ENCODE measurements at places on chromosomes 13 and 19. TPM values are rescaled to one million over a fixed set of nuclear protein-coding genes. Genes with fewer than 3 reads are reported as not detected.
A peak's percentile ranks its signal among the peaks of the same experiment; 100 is the strongest.

GRCh38 chr19:18589380-18590272, 1.0 kb downstream of the REX1BD start:
- H3K4me3 ChIP-seq = peak overlapping the region; percentile 77
- H3K27ac ChIP-seq = peak overlapping the region; percentile 93
- peaks cover 53% of the 10 kb centered on the region for H3K4me1 ChIP-seq
- peaks cover 8% of the 10 kb centered on the region for H3K36me3 ChIP-seq

The KIR2DL3 gene
- not detected for total RNA-seq

The SPACA4 gene
- total RNA-seq = not detected

DNA sequence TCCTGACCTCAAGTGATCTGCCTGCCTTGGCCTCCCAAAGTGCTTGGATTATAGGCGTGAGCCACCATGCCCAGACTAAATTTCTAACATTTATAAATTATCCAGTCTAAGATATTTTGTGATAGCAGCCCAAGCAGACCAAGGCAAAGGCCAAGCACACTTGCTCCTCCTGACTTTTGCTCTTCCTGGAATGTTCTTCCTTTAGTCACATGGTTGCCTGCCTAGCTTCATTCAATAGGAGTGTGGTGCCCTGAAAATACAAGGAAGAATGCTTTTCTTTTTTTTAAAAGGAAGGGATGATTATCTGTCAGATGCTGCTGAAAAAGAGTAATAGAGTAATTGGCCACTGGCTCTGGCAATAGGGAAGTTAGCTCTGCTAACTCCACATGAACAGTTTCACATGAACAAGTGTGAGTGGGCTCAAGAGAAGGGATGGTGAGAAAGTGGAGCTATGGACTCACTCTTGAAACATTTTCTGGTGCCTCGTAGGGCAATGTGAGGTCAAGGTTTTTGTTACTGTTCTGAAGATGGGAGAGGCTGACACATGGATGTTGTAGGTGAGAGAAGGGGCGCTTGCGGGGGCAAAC, 47.1 kb downstream of the USPL1 start:
- no peaks in the 10 kb centered on the region for H3K27me3 ChIP-seq
- peaks cover 10% of the 10 kb centered on the region for H3K4me1 ChIP-seq
- H3K36me3 ChIP-seq = no peaks in the 10 kb centered on the region
- no peak overlapping the region for H3K27ac ChIP-seq

DNA sequence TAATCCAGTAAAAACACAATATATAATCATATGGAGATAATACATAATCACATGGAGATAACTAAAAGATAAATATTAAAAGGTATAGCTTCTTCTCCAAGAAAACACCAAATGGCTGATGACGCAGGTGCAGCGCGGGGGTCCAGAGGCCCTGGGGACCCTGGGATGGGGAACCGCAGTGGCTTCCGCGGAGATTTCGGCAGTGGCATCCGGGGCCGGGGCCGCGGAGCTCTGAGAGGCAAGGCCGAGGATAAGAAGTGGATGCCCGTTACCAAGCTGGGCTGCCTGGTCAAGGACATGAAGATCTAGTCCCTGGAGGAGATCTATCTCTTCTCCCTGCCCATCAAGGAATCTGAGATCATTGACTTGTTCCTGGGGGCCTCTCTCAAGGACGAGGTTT, 10.5 kb downstream of the ZNF44 start:
- DNase-seq = no peak
- peaks cover 15% of the 10 kb centered on the region for H3K4me1 ChIP-seq
- H3K36me3 ChIP-seq = no peaks in the 10 kb centered on the region
- no peak overlapping the region for H3K27ac ChIP-seq
- H3K4me3 ChIP-seq = no peak overlapping the region

GRCh38 chr13:100667894-100668293, 6.7 kb downstream of the TMTC4 start:
- no peak overlapping the region for H3K27ac ChIP-seq
- H3K4me1 ChIP-seq = no peaks in the 10 kb centered on the region

The CACNG7 gene
- total RNA-seq = not detected

Measured in T-cell (primary cell).